GOT3 (cell line): ENCODE measurements at places on chromosomes 5 and 9.

GRCh38 chr9:127214421-127215267, 49.9 kb upstream of the GARNL3 start:
- DNase-seq, result no peak

- no peak for DNase-seq
Observed at GRCh38 chr9:116901260-116901659, 214.2 kb downstream of the TRIM32 start.

GRCh38 chr9:136024696-136025316, 63.6 kb upstream of the UBAC1 start:
- DNase-seq, result no peak

GRCh38 chr9:81850724-81851123, 77.5 kb upstream of the SPATA31D4 start:
- DNase-seq, result no peak

GRCh38 chr5:96928931-96929708, 6.8 kb upstream of the LNPEP start:
- no peak for DNase-seq

- DNase-seq, result no peak
Observed at GRCh38 chr5:100496296-100496695, 38.9 kb upstream of the FAM174A start.

GRCh38 chr5:180096616-180097015, 25.1 kb upstream of the RNF130 start:
- DNase-seq, result no peak

- DNase-seq, result no peak
Observed at GRCh38 chr5:90050103-90050502, 359.5 kb downstream of the CETN3 start.

DNA sequence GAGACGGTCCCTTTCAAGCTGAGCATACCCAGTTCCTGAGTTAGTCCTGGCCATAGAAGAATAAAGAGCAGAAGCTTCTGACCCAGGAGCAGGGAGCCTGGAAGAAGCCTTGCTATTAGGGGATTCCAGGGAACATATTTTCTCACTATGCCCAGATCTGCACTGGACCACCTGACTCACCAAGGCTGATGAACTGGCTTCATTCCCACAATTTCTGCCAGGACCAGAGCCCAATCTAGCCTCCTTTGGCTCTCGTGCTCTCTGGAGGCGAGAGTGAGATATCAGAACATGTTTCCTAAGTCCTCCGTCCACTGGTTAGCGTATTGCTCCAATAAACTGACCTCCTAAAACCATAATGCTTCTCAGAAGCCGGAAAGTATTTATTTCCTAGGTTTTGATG, 9.9 kb downstream of the GABBR2 start:
- DNase-seq, result no peak

GRCh38 chr9:135474915-135475314, 4.7 kb upstream of the PPP1R26 start:
- no peak for DNase-seq

DNA sequence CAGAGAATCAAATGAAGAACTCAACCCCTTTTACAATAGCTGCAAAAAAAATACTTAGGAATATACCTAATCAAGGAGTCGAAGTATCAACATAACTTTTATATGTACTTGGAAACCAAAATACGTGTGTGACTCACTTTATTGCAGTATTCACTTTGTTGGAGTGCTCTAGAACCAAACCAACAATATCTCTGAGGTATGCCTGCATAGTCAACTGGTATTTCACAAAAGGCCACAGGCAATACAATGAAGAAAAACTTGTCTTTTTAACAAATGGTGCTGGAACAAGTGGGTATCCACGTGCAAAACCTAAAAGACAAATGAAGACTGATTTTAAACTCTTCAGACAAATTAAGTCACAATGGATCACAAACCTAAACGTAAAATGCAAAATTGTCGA, 385.7 kb downstream of the TLE1 start:
- no peak for DNase-seq

DNA sequence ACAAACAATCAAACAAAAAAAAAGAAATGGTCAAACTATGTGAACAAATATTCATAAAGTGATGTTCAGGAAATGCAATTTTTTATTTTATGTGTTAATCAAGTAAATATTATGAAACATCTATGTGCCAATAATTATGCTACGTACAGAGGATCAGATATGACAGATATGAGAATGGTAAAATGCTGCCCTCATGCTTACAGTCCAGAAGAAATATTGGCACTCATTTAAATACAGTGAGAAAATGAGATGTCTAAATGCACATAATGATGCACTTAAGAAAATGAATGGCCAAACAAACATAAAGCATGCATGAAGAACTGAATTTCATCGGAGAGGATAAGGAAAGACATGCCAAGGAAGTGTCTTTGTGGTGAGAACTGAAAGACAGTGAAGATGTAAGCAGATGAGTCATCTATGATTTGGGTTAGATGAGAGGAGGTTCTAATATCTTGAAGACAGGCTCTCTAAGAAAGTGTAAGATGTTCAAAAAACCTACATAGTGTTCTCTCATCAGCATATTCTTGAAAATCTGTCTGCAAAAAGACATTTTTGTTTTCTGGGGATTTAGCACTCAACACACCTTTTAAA, 1231.1 kb upstream of the ACO1 start:
- DNase-seq, result no peak

DNA sequence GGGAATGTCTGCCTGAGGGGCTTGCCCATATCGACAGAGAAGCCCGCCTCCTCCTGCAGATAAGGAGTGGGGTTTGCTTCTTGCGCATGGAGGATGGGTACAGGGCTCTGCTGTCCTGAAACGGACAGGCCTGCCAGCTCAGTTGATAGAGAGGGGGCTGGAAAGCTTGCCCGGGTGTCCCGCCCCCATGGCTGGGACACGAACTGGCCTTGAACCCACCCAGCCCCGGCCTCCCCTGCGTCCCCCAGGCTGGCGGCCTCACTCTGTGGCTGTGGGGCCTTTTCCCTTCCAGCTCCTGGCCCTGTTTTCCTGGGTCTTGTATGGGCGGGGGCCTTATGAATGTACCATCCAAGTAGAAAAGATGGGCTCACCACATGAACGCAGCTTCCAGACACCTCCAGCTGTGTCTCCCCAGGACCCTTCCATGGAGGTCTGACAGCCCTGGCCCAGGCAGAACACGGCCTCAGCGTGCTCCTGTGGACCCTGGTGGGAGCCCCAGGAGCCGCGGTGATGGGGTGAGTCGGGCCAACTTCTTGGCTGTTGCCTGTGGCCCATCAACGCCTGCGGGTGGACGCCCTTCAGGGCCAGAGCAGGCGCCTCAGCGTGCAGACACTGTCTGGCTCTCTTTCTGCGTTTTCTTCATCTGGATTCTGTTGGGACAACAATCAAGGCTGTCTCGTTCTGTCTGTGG, 15.9 kb upstream of the SLC2A6 start:
- DNase-seq, result no peak

DNA sequence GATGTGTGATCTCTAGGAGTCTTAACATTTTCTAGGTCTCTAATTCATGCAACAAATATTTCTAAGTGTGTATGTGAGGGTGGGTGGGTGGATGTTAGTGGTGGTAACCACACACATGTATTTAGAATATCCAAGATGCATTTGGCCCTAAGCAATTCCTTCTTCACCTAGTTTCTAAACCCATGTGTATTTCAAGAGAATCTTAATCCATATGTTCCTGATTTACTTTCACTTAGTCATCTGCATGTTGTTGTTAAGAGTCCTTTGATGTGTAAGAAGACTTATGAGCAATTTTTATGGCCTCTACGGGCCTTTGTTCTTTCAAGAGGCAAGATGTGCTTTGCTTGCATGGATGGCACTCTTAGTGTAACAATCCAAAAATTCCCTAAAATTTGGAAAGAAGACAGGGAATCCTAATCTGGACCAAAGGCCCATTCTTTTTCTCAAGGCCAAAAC, 282.6 kb downstream of the SPATA31D1 start:
- no peak for DNase-seq

GRCh38 chr5:126358525-126358924, 64.7 kb upstream of the GRAMD2B start:
- DNase-seq, result no peak

DNA sequence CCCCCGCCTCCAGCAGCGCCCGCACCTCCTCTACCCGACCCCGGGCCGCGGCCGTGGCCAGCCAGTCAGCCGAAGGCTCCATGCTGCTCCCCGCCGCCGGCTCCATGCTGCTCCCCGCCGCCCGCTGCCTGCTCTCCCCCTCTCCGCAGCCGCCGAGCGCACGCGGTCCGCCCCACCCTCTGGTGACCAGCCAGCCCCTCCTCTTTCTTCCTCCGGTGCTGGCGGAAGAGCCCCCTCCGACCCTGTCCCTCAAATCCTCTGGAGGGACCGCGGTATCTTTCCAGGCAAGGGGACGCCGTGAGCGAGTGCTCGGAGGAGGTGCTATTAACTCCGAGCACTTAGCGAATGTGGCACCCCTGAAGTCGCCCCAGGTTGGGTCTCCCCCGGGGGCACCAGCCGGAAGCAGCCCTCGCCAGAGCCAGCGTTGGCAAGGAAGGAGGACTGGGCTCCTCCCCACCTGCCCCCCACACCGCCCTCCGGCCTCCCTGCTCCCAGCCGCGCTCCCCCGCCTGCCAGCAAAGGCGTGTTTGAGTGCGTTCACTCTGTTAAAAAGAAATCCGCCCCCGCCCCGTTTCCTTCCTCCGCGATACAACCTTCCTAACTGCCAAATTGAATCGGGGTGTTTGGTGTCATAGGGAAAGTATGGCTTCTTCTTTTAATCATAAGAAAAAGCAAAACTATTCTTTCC, 19.3 kb downstream of the CDKN2A start:
- DNase-seq, result no peak

- DNase-seq, result no peak
Observed at GRCh38 chr9:124697326-124698200, 73.5 kb downstream of the NR6A1 start.

- no peak for DNase-seq
Observed at GRCh38 chr5:73507062-73507461, 8.8 kb downstream of the BTF3 start.
